Ascending aorta (tissue), 2 donors: ENCODE measurements at places on chromosomes 12 and 14.

DNA sequence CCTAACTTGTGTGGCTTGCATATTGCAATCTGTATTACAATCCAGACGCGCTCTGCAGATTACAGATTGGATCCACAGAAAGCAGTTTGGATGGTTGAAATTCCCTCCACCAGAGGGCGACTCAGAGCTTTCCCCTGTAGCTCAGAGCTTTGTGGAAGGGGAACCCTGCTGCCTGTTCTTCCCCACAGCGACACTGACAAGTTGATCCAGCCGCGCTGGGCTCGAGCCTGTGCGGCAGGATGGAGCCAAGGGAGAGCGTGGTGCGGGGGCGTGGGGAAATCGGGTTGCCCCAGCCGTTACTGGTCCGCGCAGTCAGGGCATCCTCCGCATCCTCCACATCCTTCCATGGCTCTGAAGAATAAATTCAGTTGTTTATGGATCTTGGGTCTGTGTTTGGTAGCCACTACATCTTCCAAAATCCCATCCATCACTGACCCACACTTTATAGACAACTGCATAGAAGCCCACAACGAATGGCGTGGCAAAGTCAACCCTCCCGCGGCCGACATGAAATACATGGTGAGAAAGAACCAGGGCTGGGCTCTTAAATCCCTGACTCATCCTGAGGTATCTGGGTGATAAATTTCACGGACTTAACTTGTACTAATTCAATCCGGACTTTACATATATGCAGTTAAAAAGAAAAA is at the start of gene GLIPR1L1:
GLIPR1L1 (plus strand) TSS at position 287 of the 647 bp plus-strand sequence; CDS start at position 346, 59 bp downstream.
- H3K36me3 ChIP-seq: no peaks in the 10 kb centered on the region
- DNase-seq: peak; percentile 96
- peak within 1 kb of the TSS; percentile 28 for H3K27ac ChIP-seq
- peaks cover 8% of the 10 kb centered on the region for H3K4me1 ChIP-seq

DNA sequence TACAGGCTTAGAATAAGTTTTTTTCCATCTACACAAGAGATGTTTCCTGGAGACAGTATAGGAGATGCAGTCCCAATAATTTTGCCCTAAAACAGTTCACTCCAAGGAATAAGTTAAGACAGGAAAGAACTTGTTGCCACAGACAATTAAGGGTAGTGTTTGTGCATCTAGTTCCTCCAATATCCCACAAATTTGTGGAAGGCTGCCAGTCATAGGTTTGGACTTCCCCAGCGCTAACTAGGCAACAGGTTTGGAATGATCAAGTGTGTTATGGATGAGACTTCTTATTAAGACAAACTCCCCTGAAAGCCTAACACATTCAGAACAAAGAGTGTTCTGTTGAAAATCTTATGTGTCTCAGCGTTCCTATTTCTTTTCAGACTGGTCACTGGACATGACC is 611.0 kb downstream of the CCER1 start:
- H3K27me3 ChIP-seq: no peaks in the 10 kb centered on the region
- H3K4me1 ChIP-seq: no peaks in the 10 kb centered on the region

DNA sequence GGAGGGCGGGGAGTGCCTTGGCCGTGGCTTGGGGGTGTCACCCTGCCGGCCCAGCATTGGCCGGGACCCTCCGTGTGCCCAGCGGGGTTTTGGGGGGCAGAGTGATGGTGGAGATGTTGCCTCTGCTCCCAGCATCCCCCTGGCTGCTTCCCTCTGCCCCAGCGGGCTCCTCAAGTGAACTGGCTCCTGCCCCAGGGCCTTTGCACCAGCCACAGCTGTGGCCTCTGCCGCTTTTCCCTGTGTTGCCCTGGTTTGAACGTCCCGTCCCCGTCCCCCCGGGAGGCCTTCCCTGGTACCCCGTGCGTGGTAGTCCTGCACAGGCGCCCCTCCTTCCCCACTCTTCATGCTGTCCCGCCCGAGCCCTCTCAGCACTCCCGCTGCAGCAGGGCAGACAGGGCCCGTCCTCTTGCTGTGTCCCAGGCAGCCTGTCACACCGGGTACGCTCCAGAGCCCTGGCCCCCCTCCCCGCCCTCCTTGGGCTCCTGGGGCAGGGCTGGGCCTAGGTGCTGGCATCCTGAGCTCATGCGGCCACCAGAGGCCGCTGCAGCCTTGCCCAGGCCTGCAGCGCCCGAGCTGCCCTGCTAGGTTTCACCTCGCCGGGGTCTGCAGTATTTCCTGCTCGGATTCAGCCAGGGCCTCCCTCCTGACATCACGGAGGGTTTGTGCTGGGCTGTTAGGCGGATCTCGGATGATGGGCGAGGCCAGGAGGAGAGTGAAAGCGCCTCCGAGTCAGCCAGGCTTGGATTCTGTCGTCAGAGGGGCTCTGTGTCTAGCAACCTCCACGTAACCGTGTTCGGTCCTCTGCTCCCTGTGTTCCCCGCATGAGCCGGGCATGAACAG is 9.5 kb downstream of the NOC4L start:
- DNase-seq: peak; percentile 78
- no peaks in the 10 kb centered on the region for H3K27me3 ChIP-seq
- H3K27ac ChIP-seq: no peak overlapping the region
- H3K36me3 ChIP-seq: peaks cover 30% of the 10 kb centered on the region
- peak overlapping the region; percentile 55 for H3K4me3 ChIP-seq

DNA sequence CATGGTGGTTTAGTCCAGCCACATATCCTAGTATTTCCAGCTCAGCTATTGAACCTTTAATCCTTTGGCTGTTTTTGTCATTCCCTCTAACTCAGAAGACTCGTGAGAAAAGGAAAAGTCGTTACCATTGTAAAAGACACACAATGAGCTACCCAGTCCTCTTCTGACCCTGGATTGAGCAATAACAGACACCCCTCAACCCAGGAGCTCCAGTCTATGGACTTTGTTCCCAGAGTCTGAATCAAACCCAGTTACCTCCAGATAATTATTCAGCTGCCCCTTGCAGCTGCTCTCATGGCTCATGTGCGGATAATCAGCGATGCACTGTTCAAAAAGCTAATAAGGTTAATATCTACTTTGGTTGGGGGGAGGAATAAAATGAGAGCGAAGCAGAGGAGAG is 402.4 kb downstream of the BTG1 start:
- H3K4me1 ChIP-seq: peaks cover 2% of the 10 kb centered on the region
- H3K27ac ChIP-seq: no peak overlapping the region
- H3K36me3 ChIP-seq: no peaks in the 10 kb centered on the region
- H3K4me3 ChIP-seq: no peak overlapping the region

GRCh38 chr14:105146181-105146975 is 22.2 kb downstream of the JAG2 start:
- peaks cover 22% of the 10 kb centered on the region for H3K36me3 ChIP-seq
- H3K27ac ChIP-seq: no peak overlapping the region
- H3K4me3 ChIP-seq: no peak overlapping the region
- DNase-seq: no peak

- no peak for DNase-seq
- peak overlapping the region; percentile 77 for H3K27ac ChIP-seq
- peaks cover 15% of the 10 kb centered on the region for H3K4me1 ChIP-seq
- H3K4me3 ChIP-seq: peak overlapping the region; percentile 18
- no peaks in the 10 kb centered on the region for H3K36me3 ChIP-seq
Measured at GRCh38 chr12:19546611-19547162, 107.4 kb downstream of the AEBP2 start.

GRCh38 chr12:62525271-62525670 is 58.6 kb downstream of the MON2 start:
- H3K27me3 ChIP-seq: no peaks in the 10 kb centered on the region
- DNase-seq: no peak
- H3K4me3 ChIP-seq: no peak overlapping the region
- H3K4me1 ChIP-seq: no peaks in the 10 kb centered on the region
- H3K36me3 ChIP-seq: peaks cover 3% of the 10 kb centered on the region

GRCh38 chr14:93379831-93380230 is 32.8 kb downstream of the COX8C start:
- H3K4me1 ChIP-seq: no peaks in the 10 kb centered on the region
- H3K27me3 ChIP-seq: no peaks in the 10 kb centered on the region
- H3K27ac ChIP-seq: no peak overlapping the region
- H3K4me3 ChIP-seq: no peak overlapping the region
- DNase-seq: no peak

DNA sequence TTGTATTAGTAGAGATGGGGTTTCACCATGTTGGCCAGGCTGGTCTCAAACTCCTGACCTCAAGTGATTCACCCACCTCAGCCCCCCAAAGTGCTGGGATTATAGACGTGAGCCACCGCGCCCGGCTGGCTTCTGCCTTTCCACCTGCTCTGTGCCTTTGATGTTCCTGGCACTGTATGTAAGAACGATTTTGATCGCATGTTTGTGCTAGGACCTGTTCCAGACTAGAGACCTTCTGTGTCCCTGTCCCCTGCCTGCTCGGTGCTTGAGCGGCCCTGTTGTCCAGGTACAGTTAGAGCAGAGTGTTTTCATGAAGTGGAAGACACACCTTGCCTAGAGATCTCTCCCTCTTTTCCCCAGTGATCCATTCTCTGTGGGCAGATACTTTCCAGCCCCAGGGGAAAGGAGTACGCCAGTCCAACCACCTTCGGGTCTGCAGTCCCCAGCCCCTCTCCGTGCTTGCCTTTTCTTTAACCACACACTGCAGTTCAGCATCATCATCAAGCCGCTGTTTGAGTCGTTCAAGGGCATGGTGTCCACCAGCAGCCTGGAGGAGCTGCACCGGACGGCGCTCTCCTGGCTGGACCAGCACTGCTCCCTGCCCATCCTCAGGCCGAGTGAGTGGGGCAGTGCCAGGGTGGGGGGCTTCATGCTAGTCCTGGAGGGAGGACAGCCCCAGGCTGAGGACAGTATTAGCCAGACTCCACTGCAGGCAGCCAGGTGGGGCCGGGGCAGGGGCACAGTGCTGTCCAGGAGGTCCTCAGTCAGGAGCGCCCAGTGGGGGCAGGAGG is 33.4 kb downstream of the IL31 start:
- H3K4me3 ChIP-seq: no peak overlapping the region
- H3K36me3 ChIP-seq: peaks cover 72% of the 10 kb centered on the region
- no peak for DNase-seq
- no peaks in the 10 kb centered on the region for H3K4me1 ChIP-seq

GRCh38 chr14:20772650-20773049 is 4.4 kb downstream of the EDDM3B start:
- no peak overlapping the region for H3K4me3 ChIP-seq
- no peaks in the 10 kb centered on the region for H3K36me3 ChIP-seq
- no peak overlapping the region for H3K27ac ChIP-seq
- no peaks in the 10 kb centered on the region for H3K4me1 ChIP-seq
- H3K27me3 ChIP-seq: no peaks in the 10 kb centered on the region

GRCh38 chr12:14394317-14395073 is 29.0 kb downstream of the ATF7IP start:
- peak; percentile 64 for DNase-seq
- H3K4me1 ChIP-seq: no peaks in the 10 kb centered on the region
- H3K27me3 ChIP-seq: no peaks in the 10 kb centered on the region

DNA sequence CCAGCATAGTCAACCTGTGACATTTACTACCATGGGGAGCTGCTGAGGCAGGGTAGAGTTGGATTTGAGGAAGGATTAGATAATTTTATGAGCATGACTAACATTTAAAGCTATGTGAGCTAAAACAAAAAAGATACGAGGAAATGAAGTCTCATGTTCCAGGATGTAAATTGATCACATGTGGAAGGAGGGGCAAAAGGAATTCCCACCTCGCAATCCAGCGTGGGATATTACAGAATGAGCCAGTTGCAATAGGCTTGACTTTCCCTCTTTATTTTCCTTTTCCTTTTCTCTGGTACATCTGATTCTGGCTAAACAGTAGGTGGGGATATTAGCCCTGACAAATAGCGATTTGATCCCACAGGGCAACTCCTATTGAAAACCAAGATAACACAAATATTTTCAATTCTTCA is 214.9 kb upstream of the HMGA2 start:
- H3K27ac ChIP-seq: no peak overlapping the region
- DNase-seq: no peak
- H3K4me3 ChIP-seq: no peak overlapping the region
- H3K4me1 ChIP-seq: no peaks in the 10 kb centered on the region
- H3K27me3 ChIP-seq: no peaks in the 10 kb centered on the region

DNA sequence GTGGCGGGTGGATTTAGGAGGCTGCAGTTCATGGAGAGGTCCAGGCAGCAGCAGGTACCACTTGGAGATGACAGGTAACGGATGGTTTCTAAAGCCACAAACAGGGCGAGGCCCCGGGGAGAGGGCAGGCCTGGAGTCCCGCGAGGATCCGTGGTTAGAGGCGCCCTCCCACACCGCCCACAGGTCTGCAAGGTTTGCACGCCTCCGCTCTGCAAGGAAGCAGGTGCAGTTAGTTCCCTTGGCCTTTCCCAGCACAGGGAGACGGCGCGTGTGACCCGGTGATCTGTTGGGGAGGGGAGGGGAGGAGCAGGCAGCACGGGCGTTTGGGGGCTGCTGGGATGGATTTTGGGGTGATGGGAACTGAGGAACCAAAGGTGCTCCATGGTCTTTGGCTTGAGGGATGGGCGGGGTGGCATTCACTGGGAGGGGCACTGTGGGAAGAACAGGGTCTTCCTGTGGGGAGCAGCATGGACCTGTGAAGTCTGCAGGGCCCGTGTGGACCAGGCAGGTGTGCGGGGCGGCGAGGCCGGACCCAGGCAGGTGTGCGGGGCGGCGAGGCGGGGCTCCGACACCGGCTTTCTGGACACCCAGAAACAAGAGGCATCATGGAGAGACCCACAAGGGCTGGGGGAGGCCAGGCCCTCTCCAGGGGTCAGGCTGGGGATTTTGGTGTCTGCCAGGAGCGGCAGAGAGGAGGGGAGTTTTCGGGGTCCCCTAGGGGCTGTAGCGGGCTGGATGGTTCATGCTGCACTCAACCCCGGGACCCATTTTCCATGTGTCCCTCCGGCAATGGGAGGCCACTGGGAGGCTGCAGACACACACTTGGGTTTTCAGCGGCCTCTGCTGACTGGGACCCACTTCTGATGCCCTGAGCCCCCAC is 29.1 kb downstream of the NOC4L start:
- H3K36me3 ChIP-seq: no peaks in the 10 kb centered on the region
- no peaks in the 10 kb centered on the region for H3K27me3 ChIP-seq
- no peak overlapping the region for H3K27ac ChIP-seq
- no peak overlapping the region for H3K4me3 ChIP-seq

DNA sequence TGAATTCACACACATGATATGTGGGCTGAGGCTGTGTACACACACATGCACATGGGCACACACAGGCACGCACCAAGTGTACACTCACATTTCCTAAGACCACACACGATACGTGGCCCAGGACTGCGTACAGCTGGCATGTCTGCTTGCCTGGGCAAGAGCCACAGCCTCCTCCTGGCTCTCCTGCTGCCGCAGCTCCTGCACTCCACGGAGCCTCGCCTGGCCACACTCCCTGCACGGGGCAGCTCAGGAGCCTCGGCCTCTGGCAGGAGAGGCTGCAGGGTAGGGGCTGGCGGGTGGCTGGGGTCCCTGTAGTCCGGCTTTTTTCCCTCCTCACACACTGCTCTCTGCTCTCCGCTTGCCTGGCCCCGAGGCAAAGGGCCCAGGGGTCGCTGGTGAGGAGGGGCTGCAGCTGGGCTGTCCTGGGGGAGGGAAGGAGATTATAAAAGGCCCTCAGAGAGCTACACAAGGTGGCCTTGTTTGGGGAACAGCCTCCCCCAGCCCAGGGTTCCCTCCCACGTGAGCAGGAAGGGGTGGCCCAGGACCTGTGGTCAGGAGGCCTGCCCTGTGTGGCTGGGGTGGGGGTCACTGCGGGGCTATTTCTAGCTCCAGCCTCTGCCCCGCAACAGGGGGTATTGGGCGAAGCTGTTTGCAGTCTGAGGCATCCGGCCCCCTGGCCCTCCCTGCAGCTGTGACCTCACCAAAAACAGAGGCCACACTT is 89.0 kb upstream of the SFSWAP start:
- no peak overlapping the region for H3K27ac ChIP-seq
- no peaks in the 10 kb centered on the region for H3K36me3 ChIP-seq
- DNase-seq: no peak
- no peaks in the 10 kb centered on the region for H3K27me3 ChIP-seq
- no peak overlapping the region for H3K4me3 ChIP-seq
